NCI-H1092 (cell line): ENCODE measurements at places on chromosomes 2 and 18.

DNA sequence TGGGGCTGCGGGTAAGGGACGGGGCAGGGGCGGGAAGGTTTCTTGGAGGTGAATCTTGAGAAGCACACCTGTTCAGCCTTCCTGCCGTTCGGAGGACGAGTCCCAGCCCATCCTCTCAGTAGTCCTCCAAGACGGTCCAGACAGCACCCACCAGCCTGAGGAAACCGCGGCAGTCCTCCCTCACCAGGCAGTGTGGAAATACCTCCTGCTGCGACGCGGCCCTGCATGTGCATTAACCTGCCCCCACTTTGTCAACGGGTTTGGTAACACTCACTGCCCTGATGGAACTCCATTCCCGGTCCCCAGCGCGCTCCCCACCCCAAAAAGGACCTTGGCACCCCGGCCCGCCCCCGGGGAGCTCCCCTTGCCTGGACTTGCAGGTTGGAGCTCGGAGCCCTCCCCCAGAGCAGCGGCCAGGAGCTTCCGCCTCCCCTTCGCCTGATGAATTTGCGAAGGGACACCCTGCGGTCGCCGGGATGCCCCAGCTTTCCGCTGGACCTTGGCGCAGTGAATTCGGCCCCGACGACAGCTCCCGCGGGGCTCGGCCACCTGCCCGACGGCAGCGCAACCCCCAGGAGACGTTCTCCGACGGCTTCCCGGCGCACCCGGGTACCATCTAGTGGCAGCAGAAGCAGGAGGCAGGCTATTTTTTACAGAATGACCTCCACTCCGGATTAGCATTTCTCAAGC lies 31.5 kb downstream of the ACVR1C start:
- DNase-seq = no peak

DNA sequence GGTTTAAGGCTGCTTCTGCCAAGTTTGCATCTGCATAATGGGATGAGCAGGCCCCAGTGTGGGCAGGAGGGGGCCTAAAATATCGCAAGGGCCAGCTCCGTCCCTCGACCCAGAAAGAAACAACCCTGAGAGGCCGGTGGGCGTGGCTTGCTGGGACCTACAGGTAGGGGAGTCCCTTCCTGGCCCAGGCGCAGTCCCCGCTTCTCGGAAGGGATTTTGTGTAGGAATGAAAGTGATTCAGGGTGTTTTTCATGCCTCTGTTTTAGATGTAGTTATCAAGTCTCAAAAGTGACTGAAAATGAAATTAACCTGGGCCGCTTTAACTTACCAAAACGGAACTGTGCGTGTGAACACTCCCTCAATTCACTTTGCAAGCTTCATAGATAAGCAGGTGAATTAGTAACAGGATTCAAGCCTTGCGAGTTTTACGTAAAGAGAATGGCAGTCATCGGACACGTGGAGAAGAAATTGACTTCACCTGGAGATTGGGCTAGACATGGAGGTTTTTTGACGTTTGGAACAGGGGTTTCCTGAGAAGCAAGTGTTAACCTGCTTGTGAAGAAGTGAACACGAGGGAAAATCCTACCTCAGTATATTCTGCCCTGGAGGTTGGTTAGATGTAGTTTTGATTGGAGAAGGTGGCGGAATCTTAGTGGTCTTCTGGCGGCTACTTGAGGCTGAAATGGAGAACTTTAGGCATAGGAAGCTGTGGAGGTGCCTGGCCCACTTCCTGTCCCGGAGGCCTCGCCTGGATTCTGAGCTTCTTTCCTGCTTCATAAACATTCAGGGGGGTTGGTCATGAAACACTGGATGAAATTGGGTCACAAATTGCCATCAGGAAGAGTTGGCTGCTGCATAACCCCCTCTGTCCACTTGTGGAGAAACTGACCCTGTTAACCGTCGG lies 1.7 kb downstream of the NCK2 start:
- DNase-seq = no peak

GRCh38 chr2:198106621-198107385 lies 302.4 kb downstream of the PLCL1 start:
- no peak for DNase-seq

DNA sequence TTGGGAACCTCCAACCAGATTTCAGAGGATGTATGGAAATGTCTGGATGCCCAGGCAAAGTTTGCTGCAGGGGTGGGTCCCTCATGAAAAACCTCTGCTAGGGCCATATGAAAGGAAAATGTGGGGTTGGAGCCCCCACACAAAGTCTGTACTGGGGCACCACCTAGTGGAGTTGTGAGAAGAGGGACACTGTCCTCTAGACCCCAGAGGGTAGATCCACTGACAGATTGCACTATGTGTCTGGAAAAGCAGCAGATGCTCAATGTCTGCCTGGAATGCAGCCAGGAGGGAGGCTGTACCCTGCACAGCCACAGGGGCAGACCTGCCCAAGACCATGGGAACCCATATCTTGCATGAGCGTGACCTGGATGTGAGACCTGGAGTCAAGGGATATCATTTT lies 573.7 kb upstream of the NXPH2 start:
- DNase-seq = no peak

DNA sequence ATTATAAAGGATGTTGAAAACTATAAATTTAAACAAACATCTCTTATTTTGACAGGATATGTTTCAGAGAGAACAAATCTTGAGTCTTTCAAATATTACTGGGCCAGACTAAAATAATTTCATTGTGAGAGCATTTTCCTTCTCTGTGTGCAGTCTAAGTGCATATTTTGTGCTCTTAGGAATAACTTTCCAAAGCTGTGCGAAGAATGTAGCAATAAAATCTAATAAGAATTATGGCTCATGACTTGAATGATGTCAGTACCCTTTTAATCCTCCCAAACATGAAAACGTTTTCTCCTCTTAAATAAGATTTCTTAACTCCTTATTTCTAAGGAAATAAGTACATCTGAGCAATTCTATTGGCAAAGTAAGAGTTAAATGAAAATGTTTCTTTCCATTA lies 76.2 kb upstream of the EFEMP1 start:
- no peak for DNase-seq

- no peak for DNase-seq
Measured at GRCh38 chr18:51399491-51400122, 202.1 kb upstream of the MEX3C start.

DNA sequence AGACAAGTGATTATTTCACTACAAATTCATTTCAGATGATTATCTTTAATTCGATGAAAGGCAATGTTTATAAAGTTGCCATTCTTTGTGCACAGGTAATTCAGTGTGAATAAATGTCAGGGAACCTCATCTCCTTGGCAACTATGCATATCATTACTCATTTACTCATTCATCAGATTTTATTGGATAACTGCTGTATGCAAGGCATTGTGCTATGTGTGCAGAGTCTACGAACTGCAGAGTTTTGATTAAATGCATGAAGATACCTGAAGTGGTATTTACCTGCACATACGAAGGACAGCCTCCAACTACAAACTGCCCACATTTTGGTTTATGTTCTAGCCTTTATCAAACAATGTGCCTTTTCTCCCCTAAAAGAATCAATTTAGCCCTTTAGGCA lies 3.5 kb downstream of the RND3 start:
- no peak for DNase-seq

GRCh38 chr18:45551142-45551815 lies 64.0 kb upstream of the SLC14A2 start:
- no peak for DNase-seq

DNA sequence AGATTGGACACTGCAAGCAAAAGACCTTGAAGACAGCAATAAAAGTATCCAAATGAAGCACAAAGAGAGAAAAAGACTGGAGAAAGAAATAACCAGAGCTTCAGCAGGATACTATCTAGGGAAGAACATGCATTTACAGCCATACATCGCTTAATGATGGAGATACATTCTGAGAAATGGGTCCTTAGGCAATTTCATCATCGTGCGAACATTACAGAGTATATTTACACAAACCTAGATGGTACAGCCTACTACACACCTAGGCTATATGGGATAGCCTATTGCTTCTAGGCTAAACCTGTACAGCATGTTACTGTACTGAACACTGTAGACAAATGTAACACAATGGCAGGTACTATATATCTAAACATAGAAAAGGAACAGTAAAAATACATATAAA lies 11.9 kb downstream of the OLA1 start:
- DNase-seq = no peak

- peak; percentile 31 for DNase-seq
Measured at GRCh38 chr18:78583739-78584458, 395.7 kb upstream of the SALL3 start.

DNA sequence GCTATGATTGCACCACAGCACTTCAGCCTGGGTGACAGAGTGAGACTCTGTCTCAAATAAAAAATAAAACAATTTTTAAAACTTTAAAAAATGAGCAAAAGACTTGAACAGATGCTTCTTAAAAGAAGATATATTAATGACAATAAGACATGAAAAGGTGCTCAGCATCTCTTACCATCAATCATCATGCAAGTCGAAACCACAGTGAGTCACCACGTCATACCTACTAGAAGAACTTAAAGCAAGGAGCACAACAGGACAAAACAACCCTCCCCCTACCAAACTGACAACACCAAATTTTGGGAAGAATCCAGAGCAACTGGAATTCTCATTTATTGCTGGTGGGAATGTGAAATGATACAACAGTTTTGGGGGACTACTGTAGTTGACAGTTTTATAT lies 251.6 kb downstream of the BCL2 start:
- no peak for DNase-seq

GRCh38 chr2:10579876-10580514 lies 109.8 kb downstream of the NOL10 start:
- DNase-seq = no peak

DNA sequence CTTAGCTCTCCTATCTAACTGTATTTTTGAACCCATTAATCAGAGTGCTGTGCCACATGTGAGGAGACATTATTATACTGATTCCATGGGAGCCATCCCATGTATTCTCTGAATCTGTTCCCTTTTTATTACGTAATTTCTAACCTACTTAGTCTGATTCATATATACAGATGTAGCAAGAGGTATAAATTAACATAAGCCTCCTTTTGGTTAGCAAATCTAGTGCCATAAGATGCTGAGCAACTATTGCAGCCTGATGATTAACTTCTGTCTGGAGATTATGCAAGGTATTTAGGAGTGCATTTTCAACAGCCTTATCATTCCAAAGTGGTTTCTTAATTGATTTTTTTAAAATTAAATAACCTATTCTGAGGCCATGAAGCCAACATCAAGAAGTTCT lies 114.1 kb upstream of the MSH2 start:
- no peak for DNase-seq

GRCh38 chr2:208373460-208374089 lies 33.0 kb upstream of the PTH2R start:
- peak; percentile 30 for DNase-seq

- DNase-seq = no peak
Measured at GRCh38 chr2:1166976-1167375, 216.3 kb downstream of the SNTG2 start.

DNA sequence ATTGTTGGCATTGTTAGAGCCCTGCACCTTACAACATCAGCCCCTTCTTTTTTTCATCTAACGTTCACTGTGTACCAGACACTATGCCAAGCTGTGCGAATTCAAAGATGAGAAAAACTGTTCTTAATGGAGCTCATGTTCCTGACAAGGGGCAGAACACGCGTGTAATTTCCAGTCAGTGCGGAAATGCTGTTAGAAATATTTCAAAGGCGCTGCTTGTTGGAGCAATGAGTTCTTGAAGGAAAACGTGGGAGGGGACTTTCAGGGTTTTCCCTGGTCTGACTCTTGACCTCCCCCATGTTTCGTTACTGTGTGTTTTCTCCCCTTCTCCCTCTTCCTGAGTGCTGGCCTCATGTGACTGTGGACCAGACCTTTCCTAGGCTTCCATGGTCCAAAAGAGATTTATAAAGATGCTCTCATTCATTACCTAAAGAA lies 1.5 kb downstream of the MTHFD2 start:
- no peak for DNase-seq

DNA sequence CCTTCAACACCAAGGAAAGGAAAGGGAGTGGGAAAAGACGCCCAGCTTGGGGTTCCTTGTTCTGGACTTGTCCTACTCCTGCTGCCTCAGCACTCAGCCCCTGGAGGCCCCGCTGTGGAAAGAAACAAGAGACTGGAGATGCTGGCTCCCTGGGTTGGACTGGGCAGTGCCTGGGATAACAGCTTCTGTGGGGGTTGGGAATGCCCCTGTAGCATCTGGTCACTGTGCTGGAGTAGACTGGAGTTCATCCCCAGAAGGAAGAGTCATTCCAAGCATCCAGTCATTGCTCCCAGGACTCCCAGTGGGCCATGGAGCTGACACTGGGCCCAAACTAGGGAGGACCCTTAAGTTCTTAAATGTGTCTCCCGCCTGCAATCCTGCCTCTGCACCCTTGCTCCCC lies 129.3 kb upstream of the HAAO start:
- no peak for DNase-seq

GRCh38 chr2:10229462-10230099 lies 73.1 kb upstream of the HPCAL1 start:
- DNase-seq = no peak

GRCh38 chr2:32678825-32679224 lies 51.0 kb downstream of the TTC27 start:
- no peak for DNase-seq

DNA sequence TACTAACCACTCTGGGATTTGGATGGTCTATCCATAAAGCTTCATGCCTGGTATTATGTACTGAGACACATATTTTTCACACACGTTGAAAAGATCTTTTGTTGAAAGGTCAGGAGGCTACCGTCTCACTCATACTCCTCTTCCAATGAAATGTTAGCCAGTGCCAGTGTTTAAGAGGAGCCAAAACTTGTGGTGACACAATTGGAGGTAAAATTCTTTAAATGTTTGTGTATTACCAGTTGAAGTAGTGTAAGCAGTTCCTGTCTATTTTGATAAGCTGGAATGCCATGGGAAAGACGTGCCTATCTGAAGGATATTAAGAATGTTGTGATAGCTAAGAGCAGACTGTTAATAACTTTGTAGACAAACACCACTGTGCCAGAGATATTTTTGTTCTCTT lies 32.1 kb downstream of the MARCHF7 start:
- DNase-seq = no peak

- no peak for DNase-seq
Measured at GRCh38 chr18:3481696-3482210, 31.8 kb downstream of the TGIF1 start.
